Lung microvascular endothelial cell (primary cell): ENCODE measurements at places on chromosomes 7 and 10. TPM values are rescaled to one million over a fixed set of nuclear protein-coding genes. Genes with fewer than 3 reads are reported as not detected.

- peak; percentile 53 for DNase-seq
These were observed 46.0 kb downstream of the ATAD1 start for GRCh38 chr10:87771871-87772500.

GRCh38 chr10:110226926-110227641, 19.7 kb downstream of the MXI1 start:
- no peak for DNase-seq

The STRIP2 gene
- 1.8 and 2.6 TPM in 2 replicates for total RNA-seq

The CDK14 gene
- 1.6 and 3.5 TPM in 2 replicates for total RNA-seq

GRCh38 chr10:84991301-84991700, 662.9 kb downstream of the CCSER2 start:
- no peak for DNase-seq

DNA sequence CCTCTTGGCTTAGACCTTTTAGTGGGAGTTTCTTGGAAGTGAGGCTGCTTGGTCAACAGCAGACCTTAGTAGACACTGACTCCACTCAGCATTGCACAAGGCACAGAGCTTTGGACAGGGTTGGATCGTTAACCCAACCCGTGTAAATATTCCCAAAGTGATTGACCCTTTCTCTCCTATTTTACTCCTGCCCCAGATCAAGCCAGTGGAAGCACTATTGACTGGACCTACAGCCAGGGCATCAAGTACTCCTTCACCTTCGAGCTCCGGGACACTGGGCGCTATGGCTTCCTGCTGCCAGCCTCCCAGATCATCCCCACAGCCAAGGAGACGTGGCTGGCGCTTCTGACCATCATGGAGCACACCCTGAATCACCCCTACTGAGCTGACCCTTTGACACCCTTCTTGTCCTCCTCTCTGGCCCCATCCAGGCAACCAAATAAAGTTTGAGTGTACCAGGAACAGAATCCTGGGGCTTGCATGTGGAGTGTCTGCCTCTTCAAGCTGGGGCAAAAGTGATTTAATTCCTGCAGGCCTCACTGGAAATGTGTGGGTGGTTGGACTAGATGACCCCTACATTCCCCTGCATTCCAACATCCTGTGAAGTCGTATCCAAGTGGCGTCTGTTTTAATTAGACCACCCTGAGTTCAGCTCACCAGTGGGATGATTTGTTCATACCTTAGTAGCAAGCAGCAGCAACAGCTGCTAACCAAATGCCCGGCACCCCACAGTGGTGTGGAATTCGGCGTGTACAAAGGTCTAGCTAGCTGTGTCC, 7.5 kb downstream of the CPA1 start:
- no peak for DNase-seq

- no peak for DNase-seq
These were observed 51.5 kb upstream of the MTURN start for GRCh38 chr7:30083334-30083733.

The ITGB1 gene
- 1,017 and 1,090 TPM in 2 replicates for total RNA-seq
